ENCODE measurements at places on chromosomes 16 and 17.

GRCh38 chr17:48012151-48012520 is 25.5 kb downstream of the COPZ2 start:
- DNase-seq = no peak

DNA sequence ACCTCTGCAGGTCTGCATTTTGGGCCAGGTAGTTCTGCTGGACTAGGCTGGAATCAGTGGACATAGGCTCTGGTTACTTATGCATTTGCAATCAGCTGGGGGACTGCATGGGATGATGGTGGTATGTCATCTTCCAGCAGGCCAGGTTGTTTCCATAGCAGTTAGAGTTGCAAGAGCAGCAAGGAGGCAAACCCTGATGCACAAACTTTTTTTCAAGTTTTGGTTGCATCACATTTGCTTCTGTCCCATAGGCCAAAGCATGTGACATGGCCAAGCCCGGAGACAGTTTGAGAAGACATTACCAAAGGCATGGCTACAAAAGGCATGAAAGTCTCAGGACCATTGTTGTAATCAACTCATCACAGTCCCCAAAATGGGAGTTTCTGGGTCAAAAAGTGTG is 58.2 kb downstream of the PRKCB start:
- DNase-seq = no peak

GRCh38 chr16:10579575-10579964 is 828 bp downstream of the EMP2 start:
- no peak for DNase-seq

GRCh38 chr17:79217473-79218135 is 143.0 kb downstream of the ENGASE start:
- DNase-seq = no peak

Data from activated gamma-delta T cell treated with anti-CD3 and anti-CD28 coated beads, Interleukin-2, amount 50 U/mL, for 16 hours (primary cell).